ENCODE measurements at places on chromosomes 2 and 18. TPM values are rescaled to one million over a fixed set of nuclear protein-coding genes. Genes with fewer than 3 reads are reported as not detected.
A peak's percentile ranks its signal among the peaks of the same experiment; 100 is the strongest.

The PLGLB2 gene
- 2.1 TPM for total RNA-seq

DNA sequence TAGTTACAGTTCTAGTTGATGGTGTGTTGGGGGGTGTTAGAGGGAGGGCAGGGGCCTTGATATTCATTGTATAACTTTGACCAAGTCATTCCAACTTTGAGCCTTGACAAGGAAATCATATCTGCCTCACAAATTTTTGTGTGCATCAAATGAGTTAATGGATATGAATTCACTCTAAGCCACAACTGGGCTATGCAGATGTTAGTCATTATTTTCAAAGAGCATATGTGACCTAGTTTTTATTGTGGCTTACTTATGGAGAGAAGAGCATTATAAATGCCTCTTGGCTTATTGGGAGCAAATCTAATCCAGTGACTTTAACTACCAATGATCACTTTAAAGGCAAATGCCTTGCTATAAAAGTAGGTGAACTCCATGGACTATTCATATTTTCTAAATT, 250.2 kb downstream of the LPIN1 start:
- no peak for DNase-seq

- no peak for DNase-seq
These were observed 116.0 kb upstream of the TMEM18 start for GRCh38 chr2:793236-793635.

- no peak for DNase-seq
These were observed 586.4 kb upstream of the REG3G start for GRCh38 chr2:78439122-78439521.

The SCN1A gene
- total RNA-seq, result not detected

The CHRND gene
- total RNA-seq, result not detected

The ATP8B1 gene
- total RNA-seq, result 100 TPM

GRCh38 chr2:114049826-114050225, 159.9 kb downstream of the ACTR3 start:
- DNase-seq, result no peak

The NCKAP5 gene
- 3.0 TPM for total RNA-seq

DNA sequence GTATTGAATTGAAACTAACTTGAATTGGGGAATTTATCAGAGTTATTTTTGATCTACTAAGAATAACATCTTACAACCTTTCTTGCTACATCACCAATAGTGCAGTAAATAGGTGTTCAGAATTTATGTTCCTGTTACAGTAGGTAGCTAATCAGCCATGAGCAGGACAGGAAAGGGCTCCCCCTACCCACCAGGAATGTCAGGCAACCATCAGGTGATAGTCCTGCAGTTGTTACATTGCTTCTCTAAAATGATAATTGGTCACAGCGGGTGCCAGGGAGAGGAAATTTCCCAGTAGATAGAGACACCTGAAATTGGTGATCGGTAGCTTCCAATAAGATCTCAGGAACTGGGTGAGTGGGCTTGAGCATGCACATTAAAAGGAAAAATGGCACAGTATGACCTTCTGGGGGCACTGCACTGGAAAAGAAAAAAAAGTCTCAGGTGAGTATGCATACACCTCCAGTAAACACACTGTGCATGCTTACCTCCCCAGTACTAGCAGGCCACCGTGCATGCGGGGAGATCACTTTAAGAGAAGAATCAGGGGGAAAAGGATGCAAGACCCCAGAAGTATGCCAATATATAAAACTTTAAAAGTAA, 1092.0 kb upstream of the LRRTM1 start:
- DNase-seq, result no peak

- DNase-seq, result no peak
These were observed 64.2 kb downstream of the TRIP12 start for GRCh38 chr2:229857634-229858033.

GRCh38 chr2:235170536-235171521, 219.0 kb downstream of the SH3BP4 start:
- no peak for DNase-seq

- no peak for DNase-seq
These were observed 200.7 kb downstream of the DIS3L2 start for GRCh38 chr2:232162187-232162586.

The APCDD1 gene
- 0.95 TPM for total RNA-seq

GRCh38 chr18:56721031-56721430, 69.9 kb downstream of the WDR7 start:
- no peak for DNase-seq

- no peak for DNase-seq
These were observed 32.3 kb downstream of the KLF7 start for GRCh38 chr2:207133458-207133819.

The CARF gene
- total RNA-seq, result 3.7 TPM

DNA sequence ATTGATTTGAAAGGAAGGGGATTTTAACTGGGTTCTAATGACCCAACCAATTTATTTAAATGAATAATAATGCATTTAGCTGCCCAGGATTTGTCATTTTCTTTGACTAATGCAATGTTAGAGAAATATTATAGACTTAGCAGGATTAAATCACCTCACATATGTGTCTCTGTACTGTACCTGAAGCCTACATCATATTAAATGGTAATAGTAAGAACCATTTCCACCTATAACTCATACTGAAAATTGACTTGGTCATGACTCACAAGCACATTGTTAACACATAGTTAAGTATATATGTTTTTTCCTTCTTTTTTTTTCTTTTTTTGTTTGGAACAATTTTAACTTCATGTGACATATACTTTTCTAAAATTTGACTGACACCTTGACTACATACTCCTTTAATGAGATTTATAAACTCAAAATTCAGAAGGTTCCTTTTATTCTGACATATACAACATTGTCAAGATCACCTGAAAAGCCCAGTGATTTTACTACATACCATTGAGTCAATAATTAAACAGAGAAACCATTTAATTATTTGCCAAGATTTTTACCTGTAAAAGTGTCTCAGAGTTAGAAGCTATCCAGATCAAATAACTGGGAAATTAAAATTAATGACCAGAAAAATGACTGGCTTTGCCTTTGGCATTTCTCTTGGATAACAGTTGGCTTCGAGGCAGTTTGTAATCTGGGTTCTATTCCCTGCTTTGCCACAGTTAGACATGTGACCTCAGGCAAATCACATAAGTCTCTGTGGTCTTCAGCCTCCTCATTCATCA, 58.8 kb upstream of the CDC42EP3 start:
- no peak for DNase-seq

The CCDC141 gene
- total RNA-seq, result not detected

- no peak for DNase-seq
These were observed 41.5 kb upstream of the PUM2 start for GRCh38 chr2:20391951-20392699.

GRCh38 chr2:172299741-172300140, 127.6 kb upstream of the ITGA6 start:
- peak; percentile 23 for DNase-seq

GRCh38 chr2:200695601-200696000, 109.8 kb downstream of the AOX1 start:
- no peak for DNase-seq

GRCh38 chr2:70083344-70084156, 3.7 kb upstream of the PCBP1 start:
- DNase-seq, result no peak
